ENCODE measurements at places on chromosomes 5 and 9. TPM values are rescaled to one million over a fixed set of nuclear protein-coding genes. Genes with fewer than 3 reads are reported as not detected.

Gene NOXA1
- total RNA-seq = 0.89 TPM

- DNase-seq = no peak
- peaks cover 6% of the 10 kb centered on the region for H3K27me3 ChIP-seq
- peaks cover 12% of the 10 kb centered on the region for H3K36me3 ChIP-seq
- peaks cover 44% of the 10 kb centered on the region for H3K4me1 ChIP-seq
Measured at GRCh38 chr9:133029994-133030316, 842 bp upstream of the GTF3C5 start.

GRCh38 chr5:179716286-179716685 is 16.3 kb upstream of the MAML1 start:
- DNase-seq = no peak
- no peak overlapping the region for H3K4me3 ChIP-seq
- H3K27ac ChIP-seq = no peak overlapping the region
- peaks cover 19% of the 10 kb centered on the region for H3K36me3 ChIP-seq
- H3K27me3 ChIP-seq = no peaks in the 10 kb centered on the region
- H3K4me1 ChIP-seq = no peaks in the 10 kb centered on the region

- no peaks in the 10 kb centered on the region for H3K36me3 ChIP-seq
- H3K27ac ChIP-seq = no peak overlapping the region
- H3K4me3 ChIP-seq = no peak overlapping the region
- DNase-seq = no peak
- H3K27me3 ChIP-seq = peaks cover 11% of the 10 kb centered on the region
Measured at GRCh38 chr5:35383041-35383440, 152.8 kb upstream of the PRLR start.

- no peaks in the 10 kb centered on the region for H3K36me3 ChIP-seq
- H3K4me3 ChIP-seq = no peak overlapping the region
- no peak overlapping the region for H3K27ac ChIP-seq
- no peaks in the 10 kb centered on the region for H3K27me3 ChIP-seq
- no peaks in the 10 kb centered on the region for H3K4me1 ChIP-seq
Measured at GRCh38 chr5:105392122-105392709, 1829.6 kb upstream of the NUDT12 start.

DNA sequence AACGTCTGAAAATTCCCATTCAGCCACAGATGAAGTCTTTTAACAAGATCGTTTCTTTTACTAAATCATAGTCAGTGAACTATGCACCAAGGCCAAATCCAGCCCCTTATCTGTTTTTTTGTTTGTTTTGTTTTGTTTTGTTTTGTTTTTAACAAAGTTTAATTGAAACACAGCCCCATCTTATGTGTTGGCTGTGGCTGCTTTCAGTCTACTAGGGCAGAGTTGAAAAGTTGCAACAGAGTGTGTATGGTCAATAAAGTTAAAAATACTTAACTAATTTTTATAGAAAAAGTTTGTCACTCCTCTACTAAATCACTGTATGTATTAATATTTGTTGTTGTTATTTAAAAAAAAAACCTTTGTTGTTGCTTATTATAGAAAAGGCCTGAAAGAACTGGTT is 137.1 kb downstream of the CAAP1 start:
- no peaks in the 10 kb centered on the region for H3K36me3 ChIP-seq
- DNase-seq = no peak
- H3K27ac ChIP-seq = no peak overlapping the region
- H3K4me1 ChIP-seq = peaks cover 22% of the 10 kb centered on the region

GRCh38 chr5:73179730-73180129 is 6.7 kb downstream of the TMEM174 start:
- H3K36me3 ChIP-seq = peaks cover 4% of the 10 kb centered on the region
- no peak for DNase-seq
- H3K4me1 ChIP-seq = no peaks in the 10 kb centered on the region
- peaks cover 29% of the 10 kb centered on the region for H3K27me3 ChIP-seq
- H3K27ac ChIP-seq = no peak overlapping the region
- no peak overlapping the region for H3K4me3 ChIP-seq

- no peak for DNase-seq
- no peaks in the 10 kb centered on the region for H3K36me3 ChIP-seq
- H3K4me1 ChIP-seq = no peaks in the 10 kb centered on the region
Measured at GRCh38 chr5:52132053-52132452, 655.7 kb upstream of the ITGA1 start.

DNA sequence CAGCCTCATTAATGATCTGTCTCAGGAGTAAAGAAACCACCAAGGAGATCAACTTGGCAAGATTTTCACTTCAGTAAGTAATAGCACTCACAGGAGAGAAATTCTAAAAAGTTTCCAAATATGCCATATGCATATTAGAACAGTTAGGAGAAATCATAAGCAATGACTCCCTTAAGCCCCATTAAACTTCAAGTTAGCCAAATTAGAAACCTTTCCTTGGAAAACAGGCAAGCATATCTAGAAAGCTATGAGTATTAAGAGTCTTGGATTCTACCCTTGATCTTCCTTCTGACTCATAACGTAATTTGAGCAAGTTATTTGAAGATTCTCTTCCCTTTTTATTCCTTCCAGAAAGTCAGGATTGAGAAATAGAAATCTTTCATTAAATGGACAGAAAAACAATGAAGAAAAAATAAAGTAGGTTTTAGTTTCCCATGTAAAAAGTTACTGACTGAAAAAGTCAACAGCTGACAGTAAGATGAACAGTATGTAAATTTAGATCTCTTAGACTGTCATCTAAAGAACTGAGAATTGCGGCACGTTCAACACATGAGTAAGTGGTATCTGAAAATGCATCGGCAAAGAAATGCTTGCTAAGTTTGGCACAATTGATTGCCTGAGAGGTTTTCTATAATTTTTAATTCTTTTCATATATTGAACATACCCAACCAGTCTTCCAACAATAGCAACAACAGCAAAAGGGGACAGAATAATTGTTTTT is 565.7 kb upstream of the FTMT start:
- no peak overlapping the region for H3K27ac ChIP-seq
- H3K4me3 ChIP-seq = no peak overlapping the region
- H3K4me1 ChIP-seq = no peaks in the 10 kb centered on the region
- no peak for DNase-seq
- no peaks in the 10 kb centered on the region for H3K27me3 ChIP-seq

DNA sequence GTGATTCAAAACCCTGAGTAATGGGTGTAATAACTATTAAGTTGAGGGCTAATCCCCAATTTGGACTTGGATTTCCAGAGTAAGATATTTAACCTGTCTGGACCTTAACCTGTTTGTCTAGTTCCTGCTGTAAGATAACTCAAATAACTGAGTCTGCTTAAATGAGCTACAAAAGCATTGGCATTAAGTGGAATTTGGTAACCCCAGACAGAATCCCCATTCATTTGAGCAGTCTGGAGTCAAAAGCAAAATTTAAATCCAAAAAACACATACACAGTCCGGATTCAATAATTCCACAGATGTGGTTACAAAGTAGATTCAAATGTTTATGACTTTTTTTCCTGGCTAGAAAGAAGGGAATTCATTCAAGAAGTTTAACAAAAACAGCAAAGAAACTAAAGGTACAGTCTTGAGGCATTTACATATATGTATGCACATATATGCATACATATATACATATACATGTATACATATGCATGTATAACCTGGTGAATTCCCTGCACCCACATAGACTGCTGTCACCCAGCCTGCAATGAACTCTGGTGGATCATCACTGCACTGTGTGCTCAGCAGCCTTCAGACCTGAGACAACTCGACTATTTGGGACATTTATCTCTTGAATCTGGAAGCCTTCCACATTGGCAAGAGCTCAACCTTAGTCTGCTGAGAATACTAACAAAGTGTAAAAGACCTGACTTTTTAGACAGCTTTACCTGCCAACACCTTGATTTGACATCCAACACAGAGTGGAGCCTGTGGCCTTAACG is 205.4 kb downstream of the LURAP1L start:
- no peak overlapping the region for H3K4me3 ChIP-seq
- H3K27me3 ChIP-seq = no peaks in the 10 kb centered on the region
- no peak overlapping the region for H3K27ac ChIP-seq

- no peaks in the 10 kb centered on the region for H3K27me3 ChIP-seq
- no peak for DNase-seq
- peaks cover 42% of the 10 kb centered on the region for H3K4me1 ChIP-seq
- no peaks in the 10 kb centered on the region for H3K36me3 ChIP-seq
Measured at GRCh38 chr5:103450333-103451061, 112.1 kb downstream of the NUDT12 start.

DNA sequence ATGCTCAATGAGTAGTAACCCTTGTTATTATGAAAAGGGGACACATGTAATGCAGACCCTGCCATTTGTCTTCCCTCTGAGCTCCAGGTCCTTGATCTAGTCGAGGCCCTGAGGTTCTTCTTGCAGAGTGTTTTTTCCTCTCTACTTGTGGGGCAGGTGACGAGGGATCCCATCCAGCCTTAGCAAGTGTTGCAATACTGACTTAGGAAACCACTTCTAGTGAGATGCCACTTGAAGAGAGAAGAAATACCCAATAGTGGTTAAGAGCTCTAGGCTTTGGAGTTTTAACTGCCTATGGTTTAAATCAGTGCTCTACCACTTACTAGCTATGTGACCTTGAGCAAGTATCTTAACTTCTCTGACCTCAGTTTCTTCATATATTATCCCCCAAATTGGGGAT is 10.2 kb downstream of the PPARGC1B start:
- no peaks in the 10 kb centered on the region for H3K4me1 ChIP-seq
- H3K27me3 ChIP-seq = peaks cover 10% of the 10 kb centered on the region
- no peaks in the 10 kb centered on the region for H3K36me3 ChIP-seq
- no peak overlapping the region for H3K4me3 ChIP-seq
- H3K27ac ChIP-seq = no peak overlapping the region
- no peak for DNase-seq

DNA sequence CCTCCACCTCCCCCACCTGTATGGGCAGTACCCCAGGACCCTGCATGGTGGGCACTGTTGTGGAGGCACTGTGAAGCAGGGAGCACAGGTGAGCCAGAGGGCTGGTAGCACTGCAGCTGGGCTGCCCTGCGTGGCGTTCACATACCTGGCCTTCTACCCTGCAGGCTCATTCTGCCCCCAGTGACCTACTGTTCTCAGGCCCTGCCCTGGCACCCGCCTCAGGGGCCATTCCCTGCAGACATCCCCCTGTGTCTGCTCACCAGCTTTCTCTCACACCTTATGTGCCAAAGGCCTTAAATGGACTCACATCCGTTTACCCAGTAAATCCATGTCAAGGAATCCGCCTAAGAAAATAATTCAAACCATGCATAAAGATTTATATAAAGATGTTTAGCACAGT is 196.5 kb downstream of the CRB2 start:
- H3K27ac ChIP-seq = no peak overlapping the region
- H3K36me3 ChIP-seq = peaks cover 7% of the 10 kb centered on the region
- no peak overlapping the region for H3K4me3 ChIP-seq
- peaks cover 6% of the 10 kb centered on the region for H3K27me3 ChIP-seq
- no peak for DNase-seq

Gene CD74
- 6.3 TPM for total RNA-seq

Gene ADAMTSL1
- 2.5 TPM for total RNA-seq

Gene ALDH1A1
- total RNA-seq = 0.14 TPM

- H3K36me3 ChIP-seq = peaks cover 4% of the 10 kb centered on the region
- H3K4me1 ChIP-seq = peaks cover 32% of the 10 kb centered on the region
- no peak overlapping the region for H3K27ac ChIP-seq
- DNase-seq = no peak
- no peaks in the 10 kb centered on the region for H3K27me3 ChIP-seq
- no peak overlapping the region for H3K4me3 ChIP-seq
Measured at GRCh38 chr9:26655166-26655565, 237.4 kb downstream of the CAAP1 start.

Gene CENPK
- 55.2 TPM for total RNA-seq

GRCh38 chr9:90979138-90979551 is 177.5 kb downstream of the SYK start:
- H3K36me3 ChIP-seq = no peaks in the 10 kb centered on the region
- H3K27me3 ChIP-seq = peaks cover 13% of the 10 kb centered on the region
- H3K4me1 ChIP-seq = peaks cover 9% of the 10 kb centered on the region
- no peak for DNase-seq
- H3K4me3 ChIP-seq = no peak overlapping the region

GRCh38 chr5:135593886-135594285 is 15.1 kb upstream of the CXCL14 start:
- H3K27me3 ChIP-seq = peaks cover 32% of the 10 kb centered on the region
- H3K36me3 ChIP-seq = no peaks in the 10 kb centered on the region
- no peak overlapping the region for H3K4me3 ChIP-seq
- DNase-seq = no peak

- H3K36me3 ChIP-seq = no peaks in the 10 kb centered on the region
- no peak overlapping the region for H3K4me3 ChIP-seq
- peaks cover 10% of the 10 kb centered on the region for H3K4me1 ChIP-seq
- DNase-seq = peak; percentile 5
- H3K27me3 ChIP-seq = peaks cover 16% of the 10 kb centered on the region
Measured at GRCh38 chr9:124125651-124125977, 114.0 kb downstream of the LHX2 start.

DNA sequence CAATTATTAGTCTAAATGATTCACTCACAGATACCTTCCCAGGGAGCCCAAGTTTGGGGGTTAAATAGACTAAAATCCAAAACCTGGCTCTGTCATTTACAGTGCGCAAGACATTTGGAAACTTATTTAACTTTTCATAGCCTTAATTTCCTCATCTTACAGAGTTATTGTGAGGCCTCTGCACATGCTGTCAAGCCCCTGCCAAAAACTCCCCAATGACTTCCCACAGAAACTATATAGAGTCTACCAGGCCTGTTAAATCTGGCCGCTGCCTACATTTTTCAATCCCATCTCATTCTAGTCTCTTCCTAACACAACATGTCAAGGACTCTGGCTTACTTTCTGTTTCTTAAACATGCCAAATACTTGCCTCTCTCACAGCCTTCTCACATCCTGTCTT is 412.5 kb downstream of the ELAVL2 start:
- no peaks in the 10 kb centered on the region for H3K27me3 ChIP-seq
- no peaks in the 10 kb centered on the region for H3K4me1 ChIP-seq
- no peak overlapping the region for H3K27ac ChIP-seq
- no peak for DNase-seq

GRCh38 chr9:37437621-37438020 is 15.1 kb downstream of the GRHPR start:
- H3K4me3 ChIP-seq = no peak overlapping the region
- no peak for DNase-seq
- peaks cover 26% of the 10 kb centered on the region for H3K4me1 ChIP-seq
- H3K27ac ChIP-seq = no peak overlapping the region
- H3K36me3 ChIP-seq = peaks cover 13% of the 10 kb centered on the region

Gene SPINK7
- total RNA-seq = not detected

- DNase-seq = no peak
- H3K4me3 ChIP-seq = peak overlapping the region; percentile 15
- no peaks in the 10 kb centered on the region for H3K27me3 ChIP-seq
- H3K4me1 ChIP-seq = peaks cover 35% of the 10 kb centered on the region
- H3K27ac ChIP-seq = no peak overlapping the region
Measured at GRCh38 chr5:80246995-80247729, 8.7 kb downstream of the SERINC5 start.

All from neural crest cell (in vitro differentiated cells).